Suprapubic skin (tissue), 4 donors: ENCODE measurements at places on chromosomes 11 and 22. TPM values are rescaled to one million over a fixed set of nuclear protein-coding genes. Genes with fewer than 3 reads are reported as not detected.

The TSPAN32 gene
- total RNA-seq: not detected

The SIDT2 gene
- 130 TPM for total RNA-seq

The RFPL1 gene
- not detected for total RNA-seq

The PRR33 gene
- not detected for total RNA-seq

- peaks cover 34% of the 10 kb centered on the region for H3K4me1 ChIP-seq
- no peaks in the 10 kb centered on the region for H3K27me3 ChIP-seq
- H3K4me3 ChIP-seq: no peak overlapping the region
- no peak overlapping the region for H3K27ac ChIP-seq
Observed at GRCh38 chr11:79047321-79047720, 393.5 kb downstream of the TENM4 start.

- H3K36me3 ChIP-seq: peaks cover 34% of the 10 kb centered on the region
- no peak overlapping the region for H3K4me3 ChIP-seq
- no peaks in the 10 kb centered on the region for H3K27me3 ChIP-seq
- no peak for DNase-seq
Observed at GRCh38 chr11:62644220-62644619, 2.2 kb downstream of the GANAB start.

- H3K36me3 ChIP-seq: no peaks in the 10 kb centered on the region
- H3K4me1 ChIP-seq: no peaks in the 10 kb centered on the region
- peaks cover 11% of the 10 kb centered on the region for H3K27me3 ChIP-seq
- no peak for DNase-seq
- H3K27ac ChIP-seq: no peak overlapping the region
Observed at GRCh38 chr11:132504501-132505041, 1027.7 kb downstream of the OPCML start.

GRCh38 chr11:128658502-128658901, 35.4 kb upstream of the FLI1 start:
- H3K4me3 ChIP-seq: no peak overlapping the region
- H3K27me3 ChIP-seq: peaks cover 18% of the 10 kb centered on the region
- no peak overlapping the region for H3K27ac ChIP-seq
- H3K4me1 ChIP-seq: peaks cover 7% of the 10 kb centered on the region

GRCh38 chr11:92180664-92181251, 43.9 kb upstream of the FAT3 start:
- no peaks in the 10 kb centered on the region for H3K36me3 ChIP-seq
- H3K27ac ChIP-seq: no peak overlapping the region
- H3K4me3 ChIP-seq: no peak overlapping the region
- H3K27me3 ChIP-seq: no peaks in the 10 kb centered on the region
- no peaks in the 10 kb centered on the region for H3K4me1 ChIP-seq

- peaks cover 93% of the 10 kb centered on the region for H3K4me1 ChIP-seq
- H3K27me3 ChIP-seq: no peaks in the 10 kb centered on the region
- H3K4me3 ChIP-seq: peak overlapping the region; percentile 95
- peak overlapping the region; percentile 63 for H3K27ac ChIP-seq
Observed at GRCh38 chr11:67270256-67271204, 4.3 kb downstream of the GRK2 start.

DNA sequence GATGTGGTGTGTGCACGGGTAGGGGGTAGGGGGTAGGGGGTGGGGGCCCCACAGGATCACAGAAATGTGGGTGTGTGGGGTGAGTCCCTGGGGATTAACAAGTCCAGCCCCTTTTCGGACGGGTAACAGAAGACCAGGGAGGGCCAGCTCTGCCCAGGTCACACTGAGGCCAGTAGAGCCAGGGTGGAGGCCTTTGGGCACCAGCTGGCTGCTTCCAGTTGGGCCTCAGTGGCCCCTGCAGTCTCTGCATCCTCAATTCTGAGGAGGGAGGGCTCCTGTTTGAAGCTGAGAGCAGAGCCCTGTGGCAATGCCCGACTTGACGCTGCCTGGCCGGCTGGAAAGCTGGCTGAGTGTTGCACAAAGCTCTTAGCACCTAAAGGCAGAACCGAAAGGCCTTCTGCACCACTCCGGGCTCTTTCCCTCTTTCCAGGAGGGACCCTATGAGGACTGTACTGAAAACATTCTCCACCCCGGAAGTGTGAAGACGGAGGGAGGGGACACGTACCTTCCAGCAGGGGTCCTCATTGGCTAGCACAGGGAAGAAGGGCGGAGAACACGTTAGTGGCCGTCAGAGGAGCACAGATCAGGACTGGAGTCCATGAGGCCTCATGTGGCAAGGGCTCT, 120.4 kb downstream of the PHF21B start:
- DNase-seq: peak; percentile 34
- H3K27ac ChIP-seq: no peak overlapping the region
- H3K4me3 ChIP-seq: no peak overlapping the region

GRCh38 chr11:85806876-85807275, 4.1 kb downstream of the SYTL2 start:
- no peak overlapping the region for H3K4me3 ChIP-seq
- H3K27me3 ChIP-seq: no peaks in the 10 kb centered on the region
- peaks cover 27% of the 10 kb centered on the region for H3K4me1 ChIP-seq
- H3K27ac ChIP-seq: no peak overlapping the region
- no peaks in the 10 kb centered on the region for H3K36me3 ChIP-seq

GRCh38 chr11:117052196-117053149, 45.8 kb downstream of the SIK3 start:
- peaks cover 5% of the 10 kb centered on the region for H3K4me1 ChIP-seq
- no peak for DNase-seq
- H3K27ac ChIP-seq: no peak overlapping the region
- no peaks in the 10 kb centered on the region for H3K27me3 ChIP-seq

- H3K4me1 ChIP-seq: no peaks in the 10 kb centered on the region
- no peak overlapping the region for H3K27ac ChIP-seq
- H3K36me3 ChIP-seq: no peaks in the 10 kb centered on the region
- no peaks in the 10 kb centered on the region for H3K27me3 ChIP-seq
Observed at GRCh38 chr11:122149202-122149601, 33.2 kb upstream of the BLID start.

GRCh38 chr11:34405079-34405858, 33.5 kb upstream of the CAT start:
- peak overlapping the region; percentile 4 for H3K4me3 ChIP-seq
- no peak for DNase-seq

GRCh38 chr22:38036392-38037062, 20.7 kb upstream of the PICK1 start:
- H3K27ac ChIP-seq: peak overlapping the region; percentile 50
- no peak for DNase-seq

GRCh38 chr11:65864706-65865471, 4.7 kb downstream of the MUS81 start:
- peaks cover 58% of the 10 kb centered on the region for H3K36me3 ChIP-seq
- H3K27ac ChIP-seq: no peak overlapping the region
- peaks cover 27% of the 10 kb centered on the region for H3K4me1 ChIP-seq
- no peaks in the 10 kb centered on the region for H3K27me3 ChIP-seq

GRCh38 chr11:103871923-103872551, 164.4 kb upstream of the DDI1 start:
- H3K27ac ChIP-seq: no peak overlapping the region
- no peak for DNase-seq
- no peak overlapping the region for H3K4me3 ChIP-seq
- peaks cover 14% of the 10 kb centered on the region for H3K4me1 ChIP-seq
